ENCODE measurements at places on chromosomes 13 and 19.

GRCh38 chr13:39602614-39603366, at the start of gene LHFPL6:
Gene LHFPL6, minus strand, starts transcription at chr13:39603193.
- DNase-seq, result peak; percentile 75

DNA sequence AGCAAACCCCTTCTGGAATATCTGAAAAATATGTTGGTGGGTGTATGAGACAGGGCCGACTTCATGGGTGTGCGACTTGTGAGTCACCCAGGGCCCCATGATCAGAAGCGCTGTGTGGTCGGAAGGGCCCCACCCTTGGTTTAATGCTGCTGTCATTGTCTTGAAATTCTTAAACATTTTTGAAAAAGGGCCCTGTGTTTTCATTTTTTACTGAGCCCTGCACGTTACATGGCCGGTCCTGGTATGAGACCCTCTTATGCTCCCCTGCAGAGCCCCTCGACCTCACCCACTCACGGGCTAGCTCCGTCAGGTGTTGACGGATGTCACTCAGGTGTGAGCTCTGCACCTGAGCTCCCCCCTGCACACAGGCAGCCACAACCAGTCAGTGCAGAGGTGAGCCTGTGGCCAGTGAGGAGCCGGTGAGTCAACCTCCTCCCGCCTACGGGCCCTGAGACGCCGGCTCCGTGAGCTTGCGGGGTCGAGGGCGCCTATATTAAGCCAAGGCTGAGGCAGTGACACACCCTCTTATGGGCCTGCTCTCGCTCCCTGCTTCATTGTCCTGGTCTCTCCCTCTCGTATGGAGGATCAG, 27.7 kb downstream of the GADD45B start:
- no peak for DNase-seq

- DNase-seq, result no peak
Measured at GRCh38 chr13:102002287-102002686, 399.6 kb downstream of the FGF14 start.

- no peak for DNase-seq
Measured at GRCh38 chr13:111267784-111268183, 52.7 kb upstream of the TEX29 start.

DNA sequence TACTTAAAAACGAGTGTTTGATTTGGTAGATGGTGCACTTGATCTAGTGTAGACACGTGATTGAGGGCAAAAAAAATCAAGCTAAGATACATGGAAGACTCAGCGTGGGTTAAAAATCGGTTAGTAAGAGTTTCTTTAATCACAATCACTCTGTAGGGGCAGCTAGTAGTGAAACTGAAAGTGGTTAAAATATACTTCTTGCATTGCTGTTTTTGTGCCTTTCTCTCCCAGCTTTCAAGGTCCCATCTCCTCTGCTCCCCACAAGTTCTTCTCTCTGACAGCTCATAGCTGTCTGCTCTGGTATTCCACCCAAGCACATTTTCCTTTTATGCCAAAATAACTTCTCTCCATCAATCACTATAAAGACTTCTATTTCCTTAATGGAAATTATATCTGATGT, 1089.7 kb downstream of the EFNB2 start:
- DNase-seq, result no peak

GRCh38 chr13:82739881-82740280, 1142.4 kb downstream of the SLITRK1 start:
- no peak for DNase-seq

DNA sequence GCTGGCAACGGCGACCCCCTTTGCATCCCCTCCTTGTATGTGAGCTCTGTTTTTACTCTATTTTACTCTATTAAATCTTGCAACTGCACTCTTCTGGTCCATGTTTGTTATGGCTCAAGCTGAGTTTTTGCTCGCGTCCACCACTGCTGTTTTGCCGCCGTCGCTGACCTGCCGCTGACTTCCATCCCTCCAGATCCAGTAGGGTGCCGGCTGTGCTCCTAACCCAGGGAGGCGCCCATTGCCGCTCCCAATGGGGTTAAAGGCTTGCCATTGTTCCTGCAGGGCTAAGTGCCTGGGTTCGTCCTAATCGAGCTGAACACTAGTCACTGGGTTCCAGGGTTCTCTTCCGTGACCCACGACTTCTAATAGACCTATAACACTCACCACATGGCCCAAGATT, 2704.4 kb downstream of the PCDH9 start:
- no peak for DNase-seq

- DNase-seq, result no peak
Measured at GRCh38 chr13:112818040-112818697, 128.3 kb downstream of the ATP11A start.

DNA sequence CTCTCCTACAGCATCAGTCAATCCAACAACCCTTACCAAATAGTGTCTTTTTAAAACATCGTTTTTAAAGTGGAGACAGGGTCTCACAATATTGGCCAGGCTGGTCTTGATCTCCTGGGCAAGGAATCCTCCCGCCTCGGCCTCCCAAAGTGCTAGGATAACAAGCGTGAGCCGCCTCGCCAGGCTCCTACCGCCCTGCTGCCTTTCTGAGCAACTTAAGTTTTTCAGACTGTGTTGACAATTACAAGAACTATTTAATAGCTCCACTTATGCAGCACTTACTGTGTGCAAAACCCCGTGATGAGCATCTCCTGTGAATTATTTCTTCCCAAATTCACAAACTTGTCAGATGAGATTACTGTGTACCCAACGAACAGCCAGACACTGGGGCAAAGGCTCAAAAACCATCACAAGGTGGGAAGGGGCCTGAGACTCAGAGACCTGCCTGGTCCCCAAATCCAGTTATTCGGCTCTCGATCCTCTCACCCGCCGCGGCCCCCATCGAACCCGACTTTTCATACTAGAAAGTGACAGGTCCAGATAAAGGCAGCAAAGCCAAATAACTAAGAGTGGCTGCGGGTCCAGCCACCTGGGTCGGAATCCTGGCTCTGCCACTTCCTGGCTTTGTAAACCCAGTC, 581 bp downstream of the RPL18 start:
- no peak for DNase-seq
